ENCODE measurements at places on chromosomes 12 and 14.
A peak's percentile ranks its signal among the peaks of the same experiment; 100 is the strongest.

DNA sequence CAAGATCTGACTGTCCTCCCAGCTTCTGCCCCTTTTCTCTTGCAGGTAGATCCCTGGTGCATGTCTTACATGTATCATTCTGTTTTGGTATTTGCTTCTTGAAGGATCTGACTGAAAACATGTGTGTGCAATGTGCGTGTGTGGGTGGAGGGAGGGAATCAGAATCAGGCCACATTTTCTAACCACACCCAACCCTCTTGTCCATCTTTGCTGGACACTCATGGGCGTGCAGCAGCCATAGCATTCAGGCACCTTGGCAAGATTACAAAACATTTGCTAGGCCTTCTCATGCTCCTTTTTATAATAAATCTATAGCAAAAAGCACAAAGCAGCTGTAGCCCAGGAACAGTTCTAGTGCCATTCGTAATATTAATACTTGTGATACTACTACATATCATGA is 233.6 kb upstream of the E2F7 start:
- no peak for DNase-seq

DNA sequence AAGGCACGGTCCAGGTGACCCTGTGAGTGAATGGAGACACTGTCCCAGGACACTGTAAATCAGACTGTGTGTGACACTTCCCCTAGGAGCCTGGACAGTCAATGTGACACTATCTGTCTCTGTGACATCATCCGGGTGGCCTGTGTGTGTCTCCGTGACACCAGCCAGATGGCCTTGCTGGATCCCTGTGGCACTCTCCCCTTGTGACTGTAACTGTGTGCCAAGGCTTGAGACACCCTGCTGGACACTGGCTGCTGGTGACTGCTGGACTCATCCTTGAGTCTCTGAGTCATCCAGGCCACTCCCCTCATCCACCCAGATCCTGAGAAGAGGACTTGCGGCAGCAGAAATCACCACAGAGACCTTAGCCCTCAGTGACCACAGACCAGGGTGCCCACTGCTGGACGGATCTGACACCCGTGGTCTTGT is 51.6 kb downstream of the MVK start:
- DNase-seq: no peak

- no peak for DNase-seq
Observed at GRCh38 chr14:21860172-21860571, 186.6 kb upstream of the OR4E1 start.

DNA sequence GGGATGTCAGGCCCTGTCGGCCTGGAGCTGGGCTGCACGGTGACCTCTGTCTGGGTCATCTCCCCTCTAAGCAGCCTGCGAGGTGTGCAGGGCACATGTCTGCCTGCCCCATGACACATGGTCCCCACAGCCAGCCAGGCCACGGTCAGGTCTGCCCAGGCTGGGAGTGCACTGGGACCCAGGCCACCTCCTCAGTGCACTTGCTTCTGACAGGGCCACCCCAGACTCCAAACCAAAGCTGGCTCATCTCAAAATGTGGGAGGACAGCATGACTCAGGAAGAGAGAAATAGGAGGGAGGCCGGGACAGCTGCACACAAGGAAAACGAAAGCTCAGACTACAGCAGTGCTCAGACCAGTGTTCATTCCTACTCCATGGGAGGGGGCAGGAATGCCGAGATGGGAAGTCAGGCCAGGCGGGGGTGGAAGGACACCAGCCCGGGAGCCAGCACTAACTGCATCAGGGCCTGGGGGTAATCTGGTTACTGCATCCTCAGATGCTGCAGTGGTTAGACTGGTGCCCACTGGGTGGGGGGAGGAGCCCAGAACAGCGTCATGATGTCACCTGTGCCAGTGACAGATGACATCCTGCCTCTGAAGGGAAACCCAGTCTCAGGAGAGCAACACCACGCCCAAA is 4.0 kb downstream of the P2RX2 start:
- peak; percentile 81 for DNase-seq

DNA sequence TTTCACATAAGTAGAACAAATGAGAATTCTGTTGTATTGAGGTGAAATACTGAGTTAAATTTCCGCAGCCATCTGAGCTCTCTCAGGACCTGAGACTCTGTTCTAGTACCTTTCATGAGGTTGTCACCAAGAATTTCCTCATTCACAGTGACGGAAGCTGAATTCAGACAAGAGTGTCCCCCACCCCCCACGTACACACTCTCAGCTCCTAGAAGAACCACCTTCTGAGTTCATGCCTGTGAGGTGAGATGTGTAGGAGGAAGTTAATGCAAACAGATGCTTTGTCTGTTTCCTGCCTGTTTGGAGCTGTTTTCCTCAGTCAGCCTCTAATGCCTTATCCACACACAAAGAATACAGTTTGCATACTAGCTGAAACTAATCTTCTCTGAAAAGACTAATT is 18.2 kb downstream of the BICDL1 start:
- DNase-seq: no peak

DNA sequence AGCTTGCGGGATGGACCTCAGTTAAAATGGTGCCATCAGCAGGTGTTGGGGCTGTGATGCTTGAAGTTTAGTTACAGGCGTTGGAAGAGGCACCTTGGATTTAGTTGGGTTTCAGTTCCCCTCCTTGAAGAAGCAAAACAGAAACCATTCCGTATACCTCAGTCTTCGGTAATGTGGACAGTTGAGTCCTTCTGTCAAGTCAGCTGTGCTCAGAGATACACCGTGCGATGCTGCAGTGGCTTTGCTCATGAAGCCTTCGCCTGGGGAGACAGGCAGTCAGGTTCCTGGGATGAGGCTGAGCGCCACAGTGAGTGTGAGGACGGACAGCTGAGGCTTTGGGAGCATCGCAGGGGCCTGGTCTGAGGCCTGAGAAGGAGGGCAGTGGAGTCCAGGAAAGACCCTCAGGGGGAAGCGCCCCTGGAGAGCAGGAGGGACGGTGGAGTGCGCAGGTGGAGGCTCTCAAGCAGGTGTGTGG is 7.4 kb downstream of the RAN start:
- no peak for DNase-seq

DNA sequence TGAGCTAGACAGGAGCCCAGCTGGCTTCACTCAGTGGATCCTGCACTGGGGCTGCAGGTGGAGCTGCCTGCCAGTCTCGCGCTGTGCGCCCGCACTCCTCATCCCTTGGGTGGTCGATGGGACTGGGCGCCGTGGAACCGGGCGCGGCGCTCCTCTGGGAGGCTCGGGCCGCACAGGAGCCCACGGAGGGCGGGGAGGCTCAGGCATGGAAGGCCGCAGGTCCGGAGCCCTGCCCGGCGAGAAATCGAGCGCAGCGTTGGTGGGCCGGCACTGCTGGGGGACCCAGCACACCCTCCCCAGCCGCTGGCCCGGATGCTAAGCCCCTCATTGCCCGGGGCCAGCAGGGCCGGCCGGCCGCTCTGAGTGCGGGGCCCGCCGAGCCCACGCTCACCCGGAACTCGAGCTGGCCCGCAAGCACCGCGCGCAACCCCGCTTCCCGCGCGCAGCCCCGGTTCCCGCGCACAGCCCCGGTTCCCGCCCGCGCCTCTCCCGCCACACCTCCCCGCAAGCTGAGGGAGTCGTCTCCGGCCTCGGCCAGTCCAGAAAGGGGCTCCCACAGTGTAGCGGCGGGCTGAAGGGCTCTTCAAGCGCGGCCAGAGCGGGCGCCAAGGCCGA is 1130.5 kb upstream of the FLRT2 start:
- no peak for DNase-seq

DNA sequence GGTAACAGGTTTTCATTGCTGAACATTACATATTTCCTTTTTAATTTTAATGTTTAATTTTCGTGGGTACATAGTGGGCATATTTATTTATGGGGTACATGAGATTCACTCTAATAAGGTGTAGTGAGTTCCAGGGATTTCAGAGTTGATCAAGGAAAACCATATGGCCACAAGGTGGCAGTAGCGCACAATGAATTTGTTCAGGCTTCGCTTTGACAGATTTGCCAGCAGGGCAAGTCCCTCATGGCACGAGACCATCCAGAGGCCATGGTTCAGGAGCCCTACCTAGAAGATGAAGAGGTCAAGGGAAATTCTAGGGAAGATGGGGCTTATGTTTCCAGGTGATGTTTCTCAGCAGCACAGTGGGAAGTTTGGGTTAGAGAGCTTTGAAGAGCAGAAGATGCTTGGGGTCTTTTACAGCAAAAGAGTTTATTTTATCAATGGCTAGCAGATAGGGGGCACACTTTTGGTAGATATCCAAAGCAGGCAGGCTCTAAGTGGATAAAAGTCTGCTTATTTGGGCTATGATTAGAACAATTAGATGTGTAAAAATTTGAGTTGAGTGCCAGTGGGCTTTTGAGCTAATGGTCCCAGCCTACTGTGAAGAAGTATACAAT is 1004.4 kb downstream of the AACS start:
- DNase-seq: no peak

DNA sequence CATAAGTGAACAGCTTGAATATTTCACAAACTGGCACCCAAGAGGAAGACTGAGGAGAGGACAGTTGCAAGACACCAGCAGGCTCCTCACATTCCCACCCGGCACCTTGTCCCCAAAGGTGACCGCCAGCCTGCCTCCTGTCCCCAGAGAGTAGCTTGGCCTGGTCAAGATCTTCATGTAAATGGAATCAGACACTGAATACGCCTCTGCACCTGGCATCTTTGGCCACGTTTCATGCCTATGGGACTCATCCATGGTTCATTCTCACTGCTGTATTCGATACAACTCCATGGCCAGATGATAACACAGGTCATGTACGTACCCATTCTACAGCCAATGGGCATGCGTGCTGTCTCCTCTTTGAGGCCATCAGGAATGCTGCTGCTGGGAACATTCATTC is 60.8 kb downstream of the ITPK1 start:
- DNase-seq: no peak

GRCh38 chr12:55707219-55707671 is 459 bp downstream of the ITGA7 start:
- no peak for DNase-seq

DNA sequence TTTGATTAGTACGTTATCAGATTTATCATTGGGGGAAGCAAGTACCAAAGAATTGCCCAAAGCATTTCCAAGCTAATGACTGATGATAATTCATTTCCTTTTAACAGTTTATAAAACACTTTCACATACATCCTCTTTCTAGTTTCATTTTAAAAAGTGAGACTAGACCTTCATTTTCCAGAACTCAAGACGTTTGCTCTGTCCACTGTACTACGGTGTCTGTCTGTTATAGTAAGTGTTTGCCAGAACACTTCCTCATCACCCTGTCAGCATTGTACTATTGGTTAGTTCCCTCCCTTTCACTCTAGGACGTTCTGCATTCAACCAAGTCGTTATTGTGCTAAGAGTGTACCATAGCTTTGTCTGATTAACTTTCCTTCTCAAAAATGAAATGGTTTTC is 81.7 kb upstream of the TMEM263 start:
- no peak for DNase-seq

DNA sequence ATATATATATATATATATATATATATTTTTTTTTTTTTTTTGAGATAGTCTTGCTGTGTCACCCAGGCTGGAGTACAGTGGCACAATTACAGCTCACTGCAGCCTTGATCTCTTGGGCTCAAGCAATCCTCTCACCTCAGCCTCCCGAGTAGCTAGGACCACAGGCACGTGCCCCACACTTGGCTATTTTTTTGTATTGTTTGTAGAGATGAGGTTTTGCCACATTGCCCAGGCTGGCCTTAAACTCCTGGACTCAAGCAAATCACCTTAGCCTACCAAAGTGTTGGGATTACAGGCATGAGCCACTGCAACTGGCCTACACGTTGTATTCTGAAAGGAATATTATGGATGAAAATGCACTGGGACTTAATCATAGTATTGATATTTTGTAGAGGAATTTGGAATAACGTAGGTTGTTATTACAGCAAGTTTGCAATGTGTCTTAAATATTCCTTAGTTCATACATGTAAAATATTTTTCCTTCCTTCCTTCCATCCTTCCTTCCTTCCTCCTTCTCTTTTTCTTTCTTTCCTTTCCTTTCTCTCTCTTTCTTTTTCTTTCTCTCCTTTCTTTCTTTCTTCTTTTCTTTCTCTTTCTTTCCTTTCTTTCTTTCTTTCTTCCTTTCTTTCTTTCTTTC is 862 bp downstream of the KLRB1 start:
- DNase-seq: no peak

- DNase-seq: no peak
Observed at GRCh38 chr12:1360441-1361210, 233.8 kb downstream of the FBXL14 start.

- DNase-seq: no peak
Observed at GRCh38 chr14:67622675-67623074, 3.0 kb downstream of the ARG2 start.

DNA sequence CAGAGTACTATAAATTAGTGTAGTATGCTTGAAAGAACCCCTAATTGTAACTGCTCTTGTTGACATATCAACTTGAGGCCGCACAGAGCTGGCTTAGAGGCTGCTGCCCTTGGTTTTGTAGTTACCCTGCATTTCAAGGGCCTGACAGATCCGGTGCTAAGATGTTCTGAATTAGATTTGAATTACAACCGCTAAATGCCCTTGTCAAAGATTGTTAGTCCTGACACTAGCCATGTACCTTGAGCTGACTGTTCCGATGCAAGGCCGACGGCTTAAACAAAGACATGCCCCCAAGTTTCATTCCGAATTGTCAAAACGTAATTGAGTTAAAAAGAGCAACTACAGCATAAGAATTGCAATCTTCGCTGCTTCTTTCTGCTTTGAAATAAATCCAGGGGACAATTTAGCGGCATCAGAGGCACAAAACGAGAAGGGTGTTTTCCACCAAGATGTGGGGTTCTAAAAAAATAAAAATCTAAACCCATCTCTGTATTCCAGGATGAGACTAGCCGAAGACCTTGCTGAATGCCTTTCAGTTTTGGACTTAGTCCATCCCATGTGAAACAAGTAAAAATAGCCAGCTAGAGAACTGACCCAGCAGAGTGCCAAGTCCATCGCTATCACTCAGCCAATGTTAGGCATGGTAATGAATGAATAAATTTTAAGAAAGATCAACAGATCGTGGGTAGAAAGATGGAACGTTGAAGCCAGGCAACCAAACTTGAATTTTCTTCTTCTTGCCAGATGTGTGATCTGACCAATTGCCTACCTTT is 148.7 kb downstream of the DICER1 start:
- DNase-seq: no peak

DNA sequence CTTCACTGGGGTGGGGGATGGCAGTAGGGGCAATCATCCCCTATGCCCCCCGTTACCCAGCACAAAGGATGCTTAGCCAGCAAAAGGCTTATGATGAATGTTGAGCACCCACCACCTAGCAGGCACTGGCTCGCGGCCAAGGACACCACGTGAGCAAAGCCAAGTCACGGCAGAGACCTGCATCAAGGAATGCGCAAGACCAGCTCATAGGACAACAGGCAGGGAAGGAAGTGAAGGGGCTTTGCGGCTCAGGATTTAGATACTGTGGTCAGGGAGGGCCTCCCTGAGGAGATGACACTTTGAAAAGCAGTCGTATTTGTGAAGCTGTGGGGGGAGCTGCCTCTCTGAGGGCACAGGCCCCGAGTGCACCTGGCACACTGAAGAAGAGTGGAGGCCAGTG is 32.8 kb downstream of the SH2B3 start:
- no peak for DNase-seq

- DNase-seq: no peak
Observed at GRCh38 chr12:25819691-25820090, 138.8 kb upstream of the RASSF8 start.

GRCh38 chr14:66330228-66330627 is 155.9 kb upstream of the CCDC196 start:
- DNase-seq: no peak

- no peak for DNase-seq
Observed at GRCh38 chr12:119696943-119697342, 29.0 kb downstream of the PRKAB1 start.

GRCh38 chr14:105089746-105090492 is 24.7 kb upstream of the GPR132 start:
- no peak for DNase-seq

GRCh38 chr12:107475900-107476299 is 209.7 kb upstream of the PWP1 start:
- DNase-seq: no peak
